ENCODE measurements at places on chromosomes 1 and 21.
A peak's percentile ranks its signal among the peaks of the same experiment; 100 is the strongest.

GRCh38 chr1:114235960-114236359 lies 82.3 kb upstream of the SYT6 start:
- DNase-seq, result no peak
- peaks cover 6% of the 10 kb centered on the region for H3K27me3 ChIP-seq
- H3K4me3 ChIP-seq, result no peak overlapping the region

- no peak overlapping the region for H3K4me3 ChIP-seq
- DNase-seq, result no peak
- no peak overlapping the region for H3K27ac ChIP-seq
- H3K36me3 ChIP-seq, result peaks cover 7% of the 10 kb centered on the region
- H3K27me3 ChIP-seq, result no peaks in the 10 kb centered on the region
These were observed 1.6 kb downstream of the GLMP start for GRCh38 chr1:156293895-156294294.

GRCh38 chr1:87119541-87120140 lies 205.2 kb downstream of the HS2ST1 start:
- no peaks in the 10 kb centered on the region for H3K27me3 ChIP-seq
- peaks cover 5% of the 10 kb centered on the region for H3K4me1 ChIP-seq
- DNase-seq, result no peak
- no peak overlapping the region for H3K4me3 ChIP-seq
- H3K36me3 ChIP-seq, result no peaks in the 10 kb centered on the region

DNA sequence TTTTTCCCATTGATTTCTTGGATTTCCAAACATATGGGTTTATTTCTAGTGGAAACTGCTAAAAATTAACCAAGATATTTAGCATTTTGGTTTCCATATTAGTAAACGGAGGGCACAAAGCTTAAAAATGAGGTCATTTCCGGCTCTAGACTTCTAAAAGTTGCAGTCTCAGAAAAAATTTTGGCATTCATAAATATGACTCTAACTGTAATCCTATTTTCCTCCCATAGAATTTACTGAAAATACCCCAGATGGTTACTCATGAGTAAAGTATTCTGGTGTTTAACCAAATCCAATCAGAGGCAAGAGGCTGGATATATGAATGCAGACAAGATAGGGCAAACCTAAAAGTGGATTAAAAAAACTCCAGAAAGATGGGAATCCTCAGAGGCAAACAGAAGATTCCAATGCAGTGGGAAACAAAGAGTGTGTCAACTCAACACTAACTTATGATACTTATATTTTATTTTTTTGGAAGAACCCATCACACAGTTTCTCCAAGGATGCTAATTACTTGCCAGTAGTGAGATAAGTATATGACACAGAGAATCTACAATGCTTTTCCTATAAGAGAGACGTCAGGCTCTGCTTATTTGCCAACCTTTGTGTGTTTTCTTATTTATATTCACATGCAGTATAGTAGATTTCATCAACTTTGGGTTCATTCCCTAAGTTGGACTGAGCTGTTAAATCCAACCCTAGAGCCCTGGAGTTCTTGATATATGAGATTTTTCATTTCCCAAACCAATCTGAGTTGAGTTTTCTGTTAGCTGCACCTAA lies 90.1 kb upstream of the BCL10 start:
- no peaks in the 10 kb centered on the region for H3K4me1 ChIP-seq
- H3K27ac ChIP-seq, result no peak overlapping the region
- no peaks in the 10 kb centered on the region for H3K36me3 ChIP-seq
- no peak for DNase-seq

GRCh38 chr1:24236789-24237371 lies 49.8 kb upstream of the IFNLR1 start:
- H3K4me3 ChIP-seq, result no peak overlapping the region
- peaks cover 4% of the 10 kb centered on the region for H3K4me1 ChIP-seq

- peaks cover 1% of the 10 kb centered on the region for H3K27me3 ChIP-seq
- no peak for DNase-seq
- H3K27ac ChIP-seq, result no peak overlapping the region
- no peaks in the 10 kb centered on the region for H3K36me3 ChIP-seq
- no peak overlapping the region for H3K4me3 ChIP-seq
These were observed 35.4 kb upstream of the ARF1 start for GRCh38 chr1:228047183-228047466.

GRCh38 chr1:228081144-228081543 lies 1.4 kb upstream of the ARF1 start:
- no peaks in the 10 kb centered on the region for H3K27me3 ChIP-seq
- peak overlapping the region; percentile 81 for H3K27ac ChIP-seq
- H3K4me1 ChIP-seq, result peaks cover 27% of the 10 kb centered on the region
- no peak for DNase-seq

DNA sequence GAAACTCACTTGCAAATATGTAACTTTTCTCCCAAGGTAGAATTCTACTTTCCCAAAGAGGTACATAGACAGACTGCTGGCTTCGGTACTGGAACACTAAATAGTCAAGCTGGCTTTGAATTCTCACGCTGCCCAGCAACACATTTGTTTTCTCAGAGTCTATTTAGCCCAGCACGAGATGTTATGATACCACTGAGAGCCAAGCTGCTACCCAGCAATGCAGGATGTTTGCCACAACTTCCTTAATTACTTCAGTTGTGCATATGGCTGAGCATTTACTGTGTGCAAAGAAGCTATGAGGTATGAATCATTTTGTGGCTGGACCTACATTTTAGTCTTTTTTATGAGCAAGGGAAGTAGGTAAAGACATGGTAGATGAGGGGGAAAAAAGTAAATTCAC lies 793.2 kb downstream of the PLA2G4A start:
- H3K36me3 ChIP-seq, result no peaks in the 10 kb centered on the region
- no peak overlapping the region for H3K27ac ChIP-seq
- no peak overlapping the region for H3K4me3 ChIP-seq
- H3K27me3 ChIP-seq, result no peaks in the 10 kb centered on the region
- H3K4me1 ChIP-seq, result no peaks in the 10 kb centered on the region

DNA sequence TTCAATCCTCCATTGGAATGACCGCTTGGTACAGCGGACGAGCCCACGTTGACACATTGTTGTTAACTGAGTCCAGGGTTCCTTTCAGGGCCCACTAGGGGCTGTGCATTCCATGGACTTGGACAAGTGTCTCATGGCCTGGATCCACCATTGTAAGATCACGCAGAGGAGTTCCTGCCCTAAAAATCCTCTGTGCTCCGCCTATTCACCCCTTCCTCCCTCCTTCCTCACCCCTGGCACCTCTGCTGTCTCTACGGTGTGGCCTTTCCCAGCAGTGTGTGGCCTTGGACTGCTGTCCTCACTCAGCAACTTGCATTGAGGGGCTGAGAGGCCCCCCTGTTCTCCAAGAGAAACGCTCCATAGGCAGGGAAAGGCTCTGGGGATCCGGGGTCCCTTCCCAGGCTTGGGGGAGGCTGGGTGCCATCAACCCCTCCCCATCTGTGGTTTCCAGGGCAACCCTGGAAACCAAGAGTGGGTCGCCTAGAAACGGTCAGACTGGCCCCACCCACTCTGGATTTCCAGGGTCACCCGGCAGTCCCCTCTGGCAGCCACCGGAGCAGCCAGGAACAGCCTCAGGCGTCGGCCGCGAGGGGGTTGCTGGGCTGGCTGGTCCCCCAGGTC lies 50.9 kb downstream of the MEGF6 start:
- H3K36me3 ChIP-seq, result no peaks in the 10 kb centered on the region
- no peaks in the 10 kb centered on the region for H3K4me1 ChIP-seq
- no peak overlapping the region for H3K27ac ChIP-seq
- no peak for DNase-seq
- no peak overlapping the region for H3K4me3 ChIP-seq
- no peaks in the 10 kb centered on the region for H3K27me3 ChIP-seq

DNA sequence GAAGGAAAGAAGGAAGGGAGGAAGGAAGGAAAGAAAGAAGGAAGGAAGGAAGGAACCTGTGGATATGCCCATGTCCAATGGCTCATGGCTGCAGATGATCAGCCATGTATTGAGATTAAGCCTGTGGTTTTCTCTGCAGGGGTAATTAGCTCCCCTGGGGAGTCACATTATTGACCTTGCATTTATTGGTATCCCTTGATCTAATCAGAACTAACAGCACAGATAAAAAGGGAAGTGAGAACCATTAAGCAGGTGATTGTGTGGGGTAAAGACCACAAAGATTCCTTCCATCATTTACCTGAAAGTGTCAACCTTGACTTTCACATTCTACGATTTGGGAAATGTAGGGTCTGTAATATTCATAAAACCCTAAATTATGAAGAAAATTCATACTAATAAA lies 390.7 kb downstream of the BRINP2 start:
- no peaks in the 10 kb centered on the region for H3K4me1 ChIP-seq
- no peaks in the 10 kb centered on the region for H3K27me3 ChIP-seq
- H3K36me3 ChIP-seq, result no peaks in the 10 kb centered on the region
- no peak overlapping the region for H3K4me3 ChIP-seq
- H3K27ac ChIP-seq, result no peak overlapping the region

DNA sequence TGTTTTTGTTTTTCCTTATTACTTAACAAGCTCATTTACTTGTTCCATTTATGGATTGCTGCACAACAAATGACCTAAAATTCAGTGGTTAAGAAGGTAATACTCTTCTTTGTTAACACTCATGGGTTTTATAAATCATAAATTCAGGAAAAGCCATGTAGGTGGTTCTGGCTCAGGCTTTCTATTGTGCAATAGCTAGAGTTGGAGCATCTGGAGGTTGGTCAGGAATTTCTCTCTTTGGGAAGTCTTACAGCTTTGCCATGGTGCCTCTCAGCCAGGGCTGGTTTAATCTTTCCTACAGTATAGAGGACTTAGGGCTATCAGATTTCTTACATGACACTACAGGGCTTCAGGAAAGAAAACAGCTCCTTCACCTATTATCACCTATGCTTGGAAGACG lies 1677.1 kb downstream of the KCNT2 start:
- H3K27me3 ChIP-seq, result no peaks in the 10 kb centered on the region
- no peaks in the 10 kb centered on the region for H3K36me3 ChIP-seq
- no peak overlapping the region for H3K4me3 ChIP-seq
- no peak for DNase-seq
- no peaks in the 10 kb centered on the region for H3K4me1 ChIP-seq
- H3K27ac ChIP-seq, result no peak overlapping the region

DNA sequence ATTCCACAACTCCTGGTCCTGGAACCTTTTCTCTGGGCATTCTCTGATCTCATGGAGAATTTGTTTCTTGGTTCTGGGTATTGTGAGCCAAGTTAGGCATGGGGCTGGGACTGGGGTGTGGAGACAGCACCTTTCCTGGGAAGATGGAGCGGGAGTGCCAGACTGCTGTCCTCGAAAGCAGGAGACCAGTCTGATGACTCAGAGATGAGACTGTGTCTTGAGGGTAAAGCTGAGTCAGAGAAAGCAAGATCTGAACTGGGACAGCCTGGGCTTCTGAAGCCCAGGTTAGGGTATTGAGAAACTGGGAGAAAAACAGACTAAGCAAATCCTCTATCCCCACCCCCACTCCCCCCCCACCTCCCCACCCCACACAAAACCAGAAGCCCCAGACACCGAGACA lies 2.2 kb upstream of the KANK4 start:
- no peak overlapping the region for H3K27ac ChIP-seq
- DNase-seq, result no peak
- H3K4me1 ChIP-seq, result no peaks in the 10 kb centered on the region
- H3K4me3 ChIP-seq, result no peak overlapping the region
- H3K27me3 ChIP-seq, result peaks cover 28% of the 10 kb centered on the region
- no peaks in the 10 kb centered on the region for H3K36me3 ChIP-seq

DNA sequence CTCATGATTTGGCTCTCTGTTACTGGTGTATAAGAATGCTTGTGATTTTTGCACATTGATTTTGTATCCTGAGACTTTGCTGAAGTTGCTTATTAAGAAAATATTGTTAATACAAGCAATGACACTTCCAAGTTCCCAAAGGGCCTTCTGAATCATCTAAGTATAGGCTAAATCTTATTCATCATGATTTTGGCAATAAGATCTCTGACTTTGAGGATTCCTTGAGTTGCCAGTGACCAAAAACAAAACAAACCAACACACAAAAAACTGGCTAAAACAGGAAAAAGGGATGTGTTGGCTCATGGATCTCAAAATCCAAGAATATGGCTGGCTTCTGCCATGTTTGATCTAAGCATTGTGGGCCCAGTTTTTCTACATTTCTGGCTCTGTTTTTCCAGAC lies 163.4 kb downstream of the HHIPL2 start:
- no peaks in the 10 kb centered on the region for H3K36me3 ChIP-seq
- H3K27me3 ChIP-seq, result no peaks in the 10 kb centered on the region
- no peak overlapping the region for H3K27ac ChIP-seq
- H3K4me1 ChIP-seq, result no peaks in the 10 kb centered on the region

- H3K4me3 ChIP-seq, result no peak overlapping the region
- H3K36me3 ChIP-seq, result no peaks in the 10 kb centered on the region
- H3K4me1 ChIP-seq, result no peaks in the 10 kb centered on the region
- DNase-seq, result no peak
These were observed 26.8 kb upstream of the RASAL2 start for GRCh38 chr1:178066908-178067614.

DNA sequence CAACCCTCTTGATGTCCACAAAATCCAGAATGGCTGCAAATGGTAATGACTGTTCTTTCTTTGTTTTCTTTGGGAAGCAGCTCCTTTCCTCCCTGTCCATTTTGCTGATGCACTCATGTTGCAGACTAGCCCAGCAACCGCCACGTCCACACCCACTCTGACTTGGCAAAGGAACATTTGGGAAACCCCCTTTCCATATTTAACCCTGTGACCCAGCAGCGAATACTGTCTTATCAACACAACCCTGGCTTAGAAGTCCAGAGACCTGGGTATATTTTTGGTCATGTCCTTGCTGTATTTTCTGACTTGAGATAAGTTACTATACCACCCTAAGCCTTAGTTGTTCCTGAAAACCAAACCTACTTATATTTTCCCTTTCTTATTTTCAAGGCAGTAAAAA lies 18.1 kb upstream of the SHE start:
- no peaks in the 10 kb centered on the region for H3K4me1 ChIP-seq
- no peak overlapping the region for H3K4me3 ChIP-seq
- no peak overlapping the region for H3K27ac ChIP-seq
- H3K27me3 ChIP-seq, result peaks cover 49% of the 10 kb centered on the region
- DNase-seq, result no peak

DNA sequence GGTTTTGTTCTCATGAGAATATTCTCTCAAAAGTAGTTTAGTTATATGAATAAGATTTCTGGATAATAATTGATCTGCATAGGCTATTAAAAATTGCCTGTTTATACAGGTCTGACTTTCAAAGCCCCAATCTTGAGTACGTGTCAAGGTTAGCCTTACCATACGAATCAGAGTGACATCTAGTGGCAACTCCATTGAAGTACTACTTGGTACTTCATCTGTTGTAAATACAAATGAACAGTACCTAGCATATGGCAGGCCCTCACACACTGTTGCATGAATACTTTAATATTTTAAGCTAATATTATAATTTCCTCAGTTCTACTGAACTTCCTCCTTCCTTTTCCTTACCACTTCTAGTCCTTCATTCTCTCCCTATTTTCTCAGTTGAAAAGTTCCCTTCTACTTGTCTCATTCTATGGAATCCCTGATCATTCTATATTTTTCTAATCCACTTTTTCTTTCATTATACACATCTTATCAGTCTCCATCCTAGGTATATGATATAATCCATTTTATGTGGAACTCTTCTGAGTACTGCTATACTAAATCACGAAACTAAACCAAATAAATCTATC lies 101.2 kb downstream of the AKT3 start:
- no peaks in the 10 kb centered on the region for H3K27me3 ChIP-seq
- DNase-seq, result no peak
- H3K4me3 ChIP-seq, result no peak overlapping the region
- no peaks in the 10 kb centered on the region for H3K4me1 ChIP-seq
